ENCODE measurements at places on chromosomes 2 and 18.

- DNase-seq: no peak
Observed at GRCh38 chr2:236547725-236548124, 21.9 kb upstream of the ACKR3 start.

DNA sequence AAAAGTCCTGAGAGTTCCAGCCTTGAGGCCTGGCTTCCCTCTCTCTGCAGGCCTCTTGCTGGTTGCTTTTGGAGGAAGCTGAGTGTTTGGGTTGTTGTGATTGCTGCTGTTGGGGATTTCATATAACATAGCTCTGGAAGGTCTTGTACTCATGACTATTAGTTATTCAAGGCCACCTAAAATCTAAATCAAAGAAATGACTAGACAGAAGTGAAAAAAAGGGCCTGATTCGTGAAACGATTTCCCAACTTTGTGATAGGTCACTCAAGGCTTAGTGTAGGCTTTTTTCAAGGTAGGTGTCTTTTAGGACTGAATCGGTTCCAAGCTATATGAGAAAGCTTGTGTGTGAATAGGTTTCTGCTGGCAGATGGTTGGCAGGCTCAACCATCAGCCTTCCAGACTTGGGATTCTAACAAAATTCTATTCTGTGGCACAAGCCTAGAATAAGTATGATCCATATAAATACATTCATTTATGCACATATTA lies 164.4 kb downstream of the FMNL2 start:
- DNase-seq: no peak

GRCh38 chr18:79167526-79168190 lies 98.5 kb downstream of the ATP9B start:
- no peak for DNase-seq

DNA sequence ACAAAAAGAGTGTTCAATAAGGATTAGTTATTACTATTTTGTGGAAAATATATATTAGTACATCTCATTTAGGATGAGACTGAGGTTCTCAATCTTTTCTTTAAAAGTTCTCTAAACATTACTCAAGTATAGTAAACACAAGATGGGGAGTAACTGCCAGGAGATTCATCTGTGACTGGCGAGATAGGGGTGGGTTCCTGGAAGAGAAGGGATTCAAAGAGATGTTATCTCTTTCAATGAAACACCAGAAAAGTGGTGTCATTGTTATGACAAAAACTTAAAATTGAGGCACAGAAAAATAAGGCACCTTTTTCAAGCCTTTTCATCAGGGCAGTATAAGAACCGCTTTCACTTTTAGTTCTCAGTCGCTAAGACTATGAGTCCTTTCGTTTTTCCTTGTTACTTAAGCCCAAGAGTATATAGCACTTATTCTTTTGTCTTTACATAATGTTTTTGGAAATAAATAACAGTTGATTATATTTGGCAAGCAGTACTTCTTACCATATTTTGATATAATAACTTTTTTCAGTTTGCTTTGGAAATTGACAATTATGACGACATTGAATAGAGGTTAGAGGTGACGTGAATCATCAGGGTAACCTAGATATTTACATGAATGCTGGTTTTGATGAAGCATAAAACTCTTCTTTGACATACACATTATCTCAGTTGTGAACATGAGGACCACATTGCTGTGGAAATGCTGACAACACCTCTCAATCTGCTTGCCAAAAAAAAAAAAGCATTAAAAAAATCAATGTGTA lies 393.9 kb upstream of the TCF4 start:
- DNase-seq: no peak

DNA sequence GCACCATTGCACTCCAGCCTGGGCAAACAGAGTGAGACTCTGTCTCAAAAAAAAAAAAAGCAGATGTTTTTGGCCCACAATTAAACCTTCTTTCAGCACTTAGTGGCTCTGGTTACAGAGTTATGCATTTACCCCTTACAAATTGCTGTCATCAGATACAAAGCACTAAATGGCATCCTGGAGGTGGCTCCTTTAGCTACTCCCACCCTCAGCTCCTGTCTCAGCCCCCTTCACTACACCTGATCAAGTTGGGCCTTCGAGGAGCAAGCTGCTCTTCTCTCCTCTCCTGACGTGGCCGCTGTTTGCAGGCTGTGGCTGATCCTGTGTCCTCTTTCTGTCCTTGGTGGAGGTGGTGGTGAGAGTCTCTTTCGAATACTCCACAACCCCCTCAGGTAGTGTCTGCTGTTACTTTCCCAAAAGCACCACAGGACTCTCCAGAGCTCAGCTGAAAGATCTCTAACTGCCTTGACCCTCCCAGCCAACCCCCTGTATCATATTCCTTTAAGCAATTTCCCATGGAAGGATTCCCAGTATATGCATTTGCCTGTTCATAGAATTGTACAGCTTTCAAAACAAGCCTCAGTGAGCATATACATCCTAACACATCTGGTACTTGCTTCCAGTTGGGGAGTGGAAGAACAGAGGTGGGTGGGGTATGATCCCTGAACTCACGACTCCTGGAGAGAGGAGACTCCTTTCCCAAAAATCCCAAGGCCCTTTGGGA lies 285.9 kb downstream of the CLIP4 start:
- DNase-seq: no peak

- no peak for DNase-seq
Observed at GRCh38 chr2:26644188-26644835, 3.1 kb upstream of the CIB4 start.

- DNase-seq: no peak
Observed at GRCh38 chr2:130376433-130377293, 20.8 kb downstream of the PTPN18 start.

DNA sequence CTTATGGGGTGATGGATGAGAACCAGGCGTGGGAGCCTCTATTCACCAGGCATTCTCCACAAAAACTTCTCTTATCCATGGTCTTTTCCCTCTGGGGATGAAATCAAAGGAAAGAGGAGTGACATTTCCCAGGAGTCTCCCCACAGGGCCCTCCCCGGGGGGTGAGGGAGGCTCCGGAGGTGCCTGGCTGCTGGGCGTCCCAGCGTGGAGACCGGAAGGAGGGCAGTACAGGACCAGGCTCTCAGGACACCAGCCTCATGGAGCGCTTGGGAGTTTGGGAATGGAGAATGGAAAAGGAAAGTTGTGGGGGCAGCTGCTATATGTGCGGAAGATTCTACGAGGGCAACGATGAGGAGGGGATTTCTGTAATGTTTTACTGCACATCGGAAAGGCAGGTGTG lies 22.1 kb downstream of the CIB4 start:
- DNase-seq: no peak

DNA sequence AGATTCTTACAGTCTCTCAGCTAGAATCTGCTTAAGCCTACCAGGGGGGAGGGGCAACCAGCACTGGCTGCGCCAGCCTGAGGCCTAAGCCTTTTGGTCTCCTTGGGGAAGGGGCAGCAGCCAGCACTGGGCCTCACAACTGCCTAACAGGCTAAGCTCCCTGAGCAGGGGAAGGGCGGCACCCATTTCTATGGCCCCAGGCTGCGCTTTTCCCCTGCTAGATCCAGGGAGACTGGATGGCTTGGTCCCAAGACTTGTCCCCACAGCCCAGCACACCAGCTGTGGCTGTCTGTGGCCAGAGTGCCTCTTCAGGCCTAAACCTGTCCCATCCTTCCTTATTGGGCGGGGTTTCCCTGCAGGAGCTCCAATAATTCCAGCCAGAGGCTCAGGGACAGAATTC lies 1230.3 kb upstream of the CRIM1 start:
- DNase-seq: no peak

- no peak for DNase-seq
Observed at GRCh38 chr18:32437100-32437834, 33.4 kb downstream of the GAREM1 start.

DNA sequence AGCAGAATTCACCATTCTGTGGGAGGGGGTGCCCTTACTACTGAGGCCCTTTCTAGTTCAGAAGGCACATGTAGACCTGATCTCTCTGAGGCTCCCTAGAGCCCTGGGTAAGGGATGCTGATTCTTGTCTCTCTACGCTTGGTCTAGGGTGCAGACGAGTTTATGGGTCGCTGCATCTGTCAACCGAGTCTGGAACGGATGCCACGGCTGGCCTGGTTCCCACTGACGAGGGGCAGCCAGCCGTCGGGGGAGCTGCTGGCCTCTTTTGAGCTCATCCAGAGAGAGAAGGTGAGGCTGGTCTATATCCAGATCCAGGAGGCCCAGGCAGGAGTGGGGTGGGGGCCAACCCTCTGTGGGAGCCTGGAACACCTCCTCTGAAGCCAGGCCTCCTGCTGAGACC lies 147.2 kb downstream of the DYSF start:
- no peak for DNase-seq

DNA sequence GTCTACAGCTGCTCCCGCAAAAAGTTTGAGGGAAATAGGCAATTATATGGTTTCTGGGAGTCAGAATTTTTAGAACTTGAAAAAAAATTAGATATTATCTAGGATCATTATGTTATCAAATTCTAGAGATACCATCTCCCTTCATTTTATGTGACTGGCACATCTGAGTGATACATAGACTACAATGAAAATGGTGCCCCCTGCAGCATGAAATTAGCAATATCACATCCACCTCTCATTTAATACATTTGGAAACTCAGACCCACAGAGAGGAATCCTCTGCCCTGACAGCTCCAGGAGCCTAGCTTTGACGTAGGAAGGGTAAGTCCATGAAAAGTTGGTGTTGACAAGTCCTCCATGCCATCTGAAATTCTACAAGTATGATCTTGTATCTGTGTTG lies 381.6 kb downstream of the SUCLG1 start:
- DNase-seq: no peak

- DNase-seq: no peak
Observed at GRCh38 chr2:184452907-184453306, 145.4 kb upstream of the ZNF804A start.

DNA sequence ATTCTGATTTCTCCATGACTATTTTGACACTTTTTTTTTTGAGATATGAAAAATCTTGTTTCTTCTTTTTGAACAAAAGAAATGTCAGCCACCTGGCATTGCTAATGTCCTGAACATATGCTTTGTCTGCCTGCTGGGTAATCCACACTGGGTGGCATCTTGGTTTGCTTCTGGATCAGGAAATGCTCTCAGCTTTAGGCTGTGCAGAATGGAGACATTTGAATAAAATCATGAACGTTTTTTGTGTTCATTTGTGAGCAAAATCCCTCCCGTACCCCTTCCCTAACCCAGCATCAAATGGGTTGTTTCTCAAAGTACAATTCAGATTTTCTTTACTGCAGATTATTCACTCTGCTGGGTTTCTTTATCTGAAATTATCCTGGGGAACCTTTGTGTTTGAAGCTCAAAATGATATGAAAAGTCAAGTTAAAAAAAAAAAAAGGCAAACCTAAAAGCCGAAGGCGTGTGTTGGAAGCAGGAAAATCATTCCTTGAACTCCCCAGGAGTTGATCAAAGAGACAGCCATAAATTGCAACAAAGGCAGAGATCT lies 53.4 kb upstream of the KLF7 start:
- no peak for DNase-seq

DNA sequence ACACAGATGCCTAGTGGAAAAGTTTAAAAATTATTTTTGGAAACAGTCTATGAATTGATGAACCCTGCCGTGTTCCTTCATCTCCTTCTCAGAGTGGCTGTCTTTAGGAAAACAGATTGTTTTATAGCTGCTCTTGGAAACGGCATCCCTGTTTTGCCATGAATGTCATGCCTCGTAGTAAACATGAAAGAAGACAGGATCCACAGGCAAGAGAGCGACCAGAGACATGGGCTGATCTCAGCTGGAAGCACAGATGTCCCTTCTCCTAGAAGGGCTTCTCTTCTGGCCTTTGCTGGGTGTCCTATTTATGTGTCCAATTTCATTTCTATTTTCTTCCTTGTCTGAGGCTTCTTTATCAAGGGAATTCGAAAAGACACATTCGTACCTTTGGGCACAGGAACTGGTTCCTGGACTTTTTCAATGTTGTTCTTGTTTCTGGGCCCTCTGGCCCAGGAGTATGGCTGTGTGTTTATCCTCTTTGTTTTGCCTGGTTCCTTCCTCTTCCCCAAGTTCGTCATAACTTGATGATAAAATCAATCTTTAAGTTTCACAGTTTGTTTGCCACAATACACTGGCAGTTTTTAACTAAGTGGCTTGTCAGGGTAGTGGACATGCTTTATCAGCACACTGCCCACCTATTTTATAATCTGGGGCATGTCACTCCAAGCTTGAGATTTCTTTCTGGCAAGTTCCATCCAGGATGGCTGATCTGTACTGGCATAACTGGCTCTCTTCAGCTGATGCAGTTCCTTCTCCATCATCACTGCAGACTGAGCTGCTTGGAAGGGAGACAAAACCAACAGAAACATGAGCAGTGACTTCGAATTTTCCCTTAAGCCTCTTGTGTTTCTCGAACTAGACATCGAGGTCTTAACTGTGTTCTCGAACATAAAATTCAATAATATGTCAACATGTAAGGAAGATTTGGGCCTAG lies 63.2 kb upstream of the MGAT4A start:
- no peak for DNase-seq

DNA sequence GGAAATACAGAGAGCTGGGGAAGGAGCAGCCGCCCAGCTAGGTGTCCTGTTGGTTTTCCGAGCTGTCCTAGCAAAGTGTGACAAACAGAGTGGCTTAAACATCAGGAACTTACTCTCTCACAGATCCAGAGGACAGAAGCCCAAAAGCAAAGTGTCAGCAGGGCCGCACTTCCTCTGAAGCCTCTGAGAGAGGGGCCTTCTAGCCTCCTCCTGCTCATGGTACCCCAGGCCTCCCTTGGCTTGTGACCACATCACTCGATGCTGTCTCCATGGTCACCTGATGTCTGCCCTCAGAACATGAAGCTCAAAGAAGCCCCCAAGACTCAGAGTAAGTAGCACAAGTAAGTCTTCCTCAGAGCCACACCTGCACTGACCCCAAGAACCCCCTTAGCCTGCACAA lies 650.5 kb upstream of the ID2 start:
- no peak for DNase-seq

GRCh38 chr2:70468878-70469277 lies 84.7 kb downstream of the TGFA start:
- DNase-seq: no peak

DNA sequence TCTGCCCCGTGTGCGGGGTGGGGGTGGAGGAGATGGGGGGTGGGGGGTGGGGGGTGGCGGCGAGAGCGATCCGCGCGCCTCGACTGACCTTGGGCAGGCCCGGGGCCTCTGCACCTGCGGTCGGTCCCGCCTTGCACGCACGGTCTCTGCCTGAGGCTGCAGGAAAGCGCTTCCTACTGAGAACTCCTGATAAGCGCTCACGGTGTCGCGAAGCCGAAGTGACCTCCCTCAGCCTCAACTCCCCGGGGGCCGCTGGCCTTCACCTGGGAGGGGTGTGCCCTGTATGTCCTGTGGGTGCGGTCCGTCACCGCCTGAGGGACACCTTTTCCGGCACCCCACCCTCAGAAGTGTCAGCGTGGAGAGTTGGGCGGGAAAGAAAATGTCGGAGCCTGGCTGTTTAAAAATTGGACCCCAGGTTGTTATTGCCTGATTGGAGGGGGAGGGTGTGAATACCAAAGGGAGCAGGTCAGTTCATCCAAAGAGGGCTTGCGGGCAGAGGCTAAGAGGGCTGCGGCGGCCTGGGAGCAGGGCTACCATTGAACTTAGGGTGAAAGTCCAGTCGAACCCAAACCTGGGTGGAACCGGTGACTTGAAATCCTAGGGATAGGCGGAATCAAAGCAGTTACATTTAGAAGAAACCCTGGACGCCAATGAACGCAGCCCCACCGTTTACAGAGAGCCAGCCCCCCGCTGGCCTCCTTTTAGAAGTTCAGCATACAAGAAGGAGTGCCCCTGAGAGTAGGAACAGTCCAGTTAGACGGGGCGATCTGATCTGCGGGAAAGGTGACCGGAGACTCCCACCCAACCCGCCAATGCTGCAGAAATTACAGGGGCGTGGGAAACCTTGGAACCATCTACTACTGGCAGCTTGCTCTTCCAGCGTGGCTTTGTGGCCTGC lies 1.2 kb downstream of the MAL start:
- no peak for DNase-seq

- DNase-seq: no peak
Observed at GRCh38 chr2:152221839-152222238, 46.3 kb upstream of the STAM2 start.

GRCh38 chr18:34492652-34493051 lies 217.4 kb upstream of the DTNA start:
- DNase-seq: no peak

All from stimulated activated CD4-positive, alpha-beta T cell treated with anti-CD3 and anti-CD28 coated beads, Interleukin-1b, Interleukin-23, amount 100 ng/mL, for 1 hour (primary cell).